ENCODE measurements at places on chromosomes 12 and 14.

- DNase-seq, result no peak
These were observed 44.6 kb downstream of the CACNA2D4 start for GRCh38 chr12:1873531-1874510.

- DNase-seq, result no peak
These were observed 48.0 kb upstream of the PDZRN4 start for GRCh38 chr12:41140117-41140516.

- no peak for DNase-seq
These were observed 18.4 kb downstream of the AKT1 start for GRCh38 chr14:104776961-104777807.

DNA sequence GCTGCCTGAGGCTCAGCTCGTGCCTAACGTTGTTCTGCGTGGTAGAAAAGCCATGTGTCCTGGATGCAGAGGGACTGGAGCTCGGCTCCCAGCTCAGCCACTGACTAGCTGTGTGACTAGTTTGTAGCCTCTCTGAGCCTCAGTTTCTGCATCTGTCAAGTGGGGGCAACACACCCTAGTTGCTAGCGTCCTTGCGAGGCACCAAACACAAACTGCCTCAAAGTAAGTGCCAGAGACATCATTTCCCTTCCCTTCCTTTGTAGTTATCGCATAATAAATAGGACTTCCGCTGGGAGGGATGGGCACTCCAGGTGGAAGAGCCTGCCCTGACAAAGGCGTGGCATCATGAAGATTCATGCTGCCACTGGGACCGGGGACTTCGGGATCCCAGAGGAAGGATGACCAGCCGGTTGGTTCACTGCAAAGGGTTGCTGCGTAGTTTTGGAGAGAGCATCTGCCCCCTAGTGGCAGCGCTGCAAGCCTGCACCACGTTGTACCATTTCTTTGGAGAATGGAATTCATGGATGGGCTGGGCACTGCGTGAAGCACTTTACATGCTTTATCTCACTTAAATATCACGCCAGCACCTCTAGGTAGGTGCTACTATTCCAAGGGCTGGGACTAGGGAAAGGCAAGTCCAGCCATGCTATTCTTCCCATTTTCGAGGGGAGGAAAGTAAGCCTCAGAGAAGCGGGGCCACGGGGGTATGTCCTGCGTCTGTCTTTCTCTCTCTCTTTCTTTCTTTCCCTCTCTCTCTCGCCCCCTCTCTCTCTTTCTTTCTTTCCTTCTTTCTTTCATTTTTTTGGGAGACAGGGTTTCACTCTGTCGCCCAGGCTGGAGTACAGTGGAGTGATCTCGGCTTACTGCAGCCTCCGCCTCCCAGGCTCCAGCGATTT is 4.6 kb downstream of the CCDC197 start:
- DNase-seq, result peak; percentile 16

GRCh38 chr12:80293759-80294158 is 150.3 kb upstream of the PTPRQ start:
- DNase-seq, result no peak

DNA sequence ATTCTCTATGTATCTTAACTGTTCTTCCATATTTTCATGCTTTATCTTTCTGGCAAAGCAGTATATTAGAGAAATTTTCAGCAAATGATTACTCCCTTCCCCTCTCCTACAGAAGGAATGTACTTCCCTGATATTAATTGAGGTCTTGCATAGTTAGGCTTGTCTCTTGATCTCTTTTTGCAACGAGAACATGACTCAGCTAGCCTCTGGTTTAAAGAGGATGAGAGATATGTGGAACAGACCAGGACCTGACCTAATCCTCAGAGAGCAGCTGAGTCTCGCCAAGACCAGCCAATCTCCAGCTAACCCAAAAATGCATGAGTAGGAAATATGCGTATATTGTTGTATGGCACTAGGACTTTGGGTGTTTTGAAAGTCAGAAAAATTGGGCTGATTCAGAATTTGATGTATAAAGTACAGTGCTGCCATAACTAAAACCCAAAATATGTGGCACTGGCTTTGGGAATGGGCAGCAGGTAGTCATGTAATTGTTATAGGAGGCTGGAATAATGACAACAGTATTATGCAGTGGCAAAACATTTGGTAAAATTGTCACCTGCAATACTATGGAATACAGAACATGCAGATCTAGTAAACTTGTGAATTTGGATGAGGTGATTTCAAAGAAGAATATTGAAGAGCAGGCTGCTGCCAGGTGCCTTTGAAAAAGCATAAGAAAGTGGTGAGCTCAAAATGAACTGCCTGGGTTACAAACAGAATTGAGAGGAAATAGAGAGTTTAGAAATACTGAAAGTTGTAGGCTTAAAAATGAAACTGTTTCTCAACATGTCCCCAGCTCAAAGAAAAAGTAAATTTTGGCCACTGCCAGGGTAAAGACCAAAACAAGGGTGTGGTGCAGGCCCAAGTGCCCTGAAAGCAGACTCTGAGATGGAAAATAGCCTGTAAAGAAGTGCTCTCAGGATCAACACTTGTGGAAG is 9.3 kb upstream of the USP15 start:
- DNase-seq, result no peak

- DNase-seq, result peak; percentile 29
These were observed 5.7 kb downstream of the WNT5B start for GRCh38 chr12:1634590-1635191.

- no peak for DNase-seq
These were observed 943.8 kb downstream of the TMTC2 start for GRCh38 chr12:83630526-83630925.

GRCh38 chr12:28618171-28618570 is 427.9 kb downstream of the CCDC91 start:
- DNase-seq, result no peak

GRCh38 chr14:90544971-90545370 is 148.1 kb downstream of the CALM1 start:
- no peak for DNase-seq

- no peak for DNase-seq
These were observed 130.4 kb downstream of the DICER1 start for GRCh38 chr14:95026851-95027463.

DNA sequence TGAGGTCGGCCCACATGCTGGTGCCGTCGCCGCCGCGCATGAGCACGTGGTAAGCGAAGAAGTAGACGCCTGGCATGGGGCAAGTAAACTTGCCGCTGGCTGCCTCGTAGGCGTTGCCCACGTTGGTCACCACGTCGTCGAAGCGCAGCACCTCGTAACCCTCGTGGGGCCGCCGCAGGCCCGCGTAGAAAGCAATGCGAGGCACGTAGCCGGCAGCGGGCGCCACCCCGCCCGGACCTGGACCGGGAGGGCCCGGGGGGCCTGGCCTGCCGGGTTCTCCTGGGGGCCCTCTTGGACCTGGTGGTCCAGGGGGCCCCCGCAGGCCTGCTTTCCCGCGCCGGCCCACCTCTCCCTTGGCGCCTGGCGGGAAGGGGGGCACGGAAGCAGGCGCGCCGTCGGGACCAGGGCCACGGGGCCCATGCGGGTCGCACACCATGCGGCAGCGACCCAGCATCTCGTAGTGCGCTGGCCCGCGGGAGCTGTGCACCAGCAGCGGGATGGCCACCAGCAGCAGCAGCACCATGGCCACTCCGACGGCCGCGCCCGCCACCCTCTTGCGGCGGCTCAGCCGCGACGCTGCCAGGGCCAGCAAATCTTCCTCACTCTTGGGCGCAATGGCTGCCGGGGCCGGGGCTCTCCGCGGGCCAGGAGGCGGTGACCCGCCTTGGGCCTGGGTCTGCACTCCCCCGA is 888 bp downstream of the C1QL4 start:
- no peak for DNase-seq

- no peak for DNase-seq
These were observed 968.6 kb downstream of the DIO2 start for GRCh38 chr14:79242666-79243065.

DNA sequence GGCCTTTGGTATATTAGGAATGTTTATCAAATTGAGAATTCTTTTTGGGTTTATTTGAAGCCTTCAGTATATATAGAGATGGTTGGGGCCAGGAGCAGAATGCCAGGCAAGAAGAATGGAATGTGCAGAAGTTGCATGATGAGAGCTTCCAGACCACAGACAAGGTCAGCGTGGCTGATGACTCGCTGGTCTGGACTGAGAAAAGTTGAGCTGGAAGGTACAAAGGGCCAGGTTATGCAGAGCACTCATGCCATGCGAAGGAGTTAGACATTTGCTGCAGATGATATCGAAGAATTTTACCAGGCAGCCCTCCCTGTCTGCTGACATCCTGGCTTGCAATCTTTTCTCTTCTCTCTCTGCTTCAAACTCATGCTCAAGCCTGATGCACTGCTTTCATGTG is 196.2 kb upstream of the ARHGAP5 start:
- DNase-seq, result no peak

GRCh38 chr14:69683971-69684370 is 72.6 kb downstream of the SUSD6 start:
- DNase-seq, result no peak

DNA sequence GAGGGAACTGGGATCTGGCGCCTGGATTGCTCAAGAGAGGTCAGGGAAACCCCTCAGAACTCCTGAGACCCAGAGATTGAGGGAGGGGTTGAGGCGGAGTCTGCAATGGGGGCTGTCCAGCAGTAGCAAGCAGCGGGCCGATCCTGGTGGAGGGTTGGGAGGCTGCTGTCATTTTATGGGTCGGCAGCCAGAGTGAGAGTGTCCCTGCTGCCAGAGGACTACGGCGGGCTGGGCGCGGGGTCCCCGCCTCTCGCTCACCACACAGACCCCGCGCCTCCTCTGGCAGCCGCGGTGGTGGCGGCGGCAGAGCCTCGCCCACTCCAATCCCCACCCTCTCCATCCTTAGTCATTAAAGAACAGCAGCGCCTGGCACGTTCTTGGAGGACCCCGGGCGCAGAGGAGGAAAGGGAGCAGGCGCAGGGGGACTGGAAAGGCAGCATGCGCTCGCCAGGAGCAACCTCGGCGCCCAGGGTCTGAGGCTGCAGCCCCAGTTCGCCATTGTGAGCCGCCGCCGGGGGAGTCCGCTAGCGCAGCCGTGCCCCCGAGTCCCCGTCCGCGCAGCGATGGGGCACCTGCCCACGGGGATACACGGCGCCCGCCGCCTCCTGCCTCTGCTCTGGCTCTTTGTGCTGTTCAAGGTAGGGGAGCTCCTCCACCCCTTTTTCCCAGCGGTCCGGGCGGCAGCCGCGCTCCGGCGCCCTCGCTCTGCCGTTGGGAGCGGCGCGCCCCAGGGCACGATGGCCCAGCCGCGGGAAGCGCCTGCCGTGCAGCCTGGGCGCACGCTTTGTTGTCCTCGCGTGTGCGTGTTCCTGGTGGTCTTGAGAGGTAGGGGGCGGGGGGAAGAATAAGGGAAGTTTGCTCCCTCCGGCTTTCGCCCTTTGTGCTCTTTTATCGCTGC is at the start of gene PTPRO:
TSS of gene PTPRO (plus strand) at position 345 of the 898 bp plus-strand sequence.
- DNase-seq, result no peak

DNA sequence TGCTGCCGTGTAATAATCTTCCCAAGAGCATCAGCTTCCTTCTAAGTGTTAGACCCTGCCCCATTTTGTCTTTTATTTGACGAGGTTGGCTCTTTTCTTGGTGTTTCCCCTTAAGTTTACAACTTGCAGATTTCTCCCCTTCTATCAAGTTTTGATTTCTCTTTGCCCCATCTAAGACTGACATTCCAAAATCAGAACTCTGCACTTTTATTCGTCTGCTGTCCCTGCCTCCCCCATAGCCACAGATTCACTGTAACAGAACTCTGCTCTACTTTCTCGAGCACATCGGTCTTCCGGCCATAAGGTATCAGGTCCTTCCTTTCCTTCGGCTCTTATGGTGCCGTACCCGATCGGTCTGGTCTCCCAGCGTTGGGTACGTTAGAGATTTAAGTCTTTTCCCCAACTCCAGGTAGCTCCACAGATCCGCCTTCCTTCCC is 563 bp downstream of the DCP1B start:
- DNase-seq, result no peak

- no peak for DNase-seq
These were observed 57.4 kb upstream of the PPP2R5C start for GRCh38 chr14:101704140-101704539.

DNA sequence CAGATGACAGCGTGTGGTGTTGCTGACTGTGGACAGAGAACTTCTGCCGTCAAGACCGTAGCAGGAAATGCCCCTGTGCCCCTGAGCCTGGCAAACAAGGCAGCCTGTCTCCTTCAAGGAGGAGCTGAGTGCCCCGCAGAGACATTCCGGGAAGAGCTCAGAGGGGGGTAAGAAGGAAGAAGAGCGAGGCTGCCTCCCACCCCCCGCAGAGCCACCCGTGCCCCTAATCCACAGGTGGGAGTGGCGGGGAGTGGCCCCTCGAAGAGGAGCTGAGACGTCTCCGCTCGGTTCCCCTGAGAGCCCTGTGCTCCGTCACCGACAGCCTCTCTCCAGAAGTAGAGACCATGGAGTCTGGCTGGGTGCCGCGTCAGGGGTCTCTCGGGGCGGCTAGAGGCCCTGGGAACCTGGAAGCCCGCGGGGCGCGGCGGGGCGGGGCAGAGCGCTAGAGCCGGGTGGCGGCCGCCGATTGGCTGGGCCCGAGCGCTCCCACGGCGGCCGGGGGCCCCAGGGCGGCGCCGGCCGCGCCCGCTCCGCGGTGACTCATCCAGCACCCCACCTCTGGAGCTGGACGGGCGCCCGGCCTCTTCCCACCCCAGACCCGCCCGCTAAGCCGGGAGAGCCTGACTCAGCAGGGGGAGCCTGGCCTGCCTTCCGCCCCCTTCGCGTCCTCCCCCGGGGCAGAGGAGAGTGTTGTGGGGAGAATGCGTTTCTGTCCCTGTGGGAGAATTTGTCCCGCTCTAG is 25.2 kb upstream of the KRT78 start:
- peak; percentile 37 for DNase-seq

GRCh38 chr12:63416788-63417187 is 251.5 kb downstream of the DPY19L2 start:
- DNase-seq, result no peak

GRCh38 chr14:22560662-22561365 is 28.2 kb downstream of the DAD1 start:
- DNase-seq, result no peak

- no peak for DNase-seq
These were observed 9.5 kb downstream of the EMP1 start for GRCh38 chr12:13205809-13206559.

- DNase-seq, result no peak
These were observed 189.5 kb downstream of the MED13L start for GRCh38 chr12:116087962-116088361.

DNA sequence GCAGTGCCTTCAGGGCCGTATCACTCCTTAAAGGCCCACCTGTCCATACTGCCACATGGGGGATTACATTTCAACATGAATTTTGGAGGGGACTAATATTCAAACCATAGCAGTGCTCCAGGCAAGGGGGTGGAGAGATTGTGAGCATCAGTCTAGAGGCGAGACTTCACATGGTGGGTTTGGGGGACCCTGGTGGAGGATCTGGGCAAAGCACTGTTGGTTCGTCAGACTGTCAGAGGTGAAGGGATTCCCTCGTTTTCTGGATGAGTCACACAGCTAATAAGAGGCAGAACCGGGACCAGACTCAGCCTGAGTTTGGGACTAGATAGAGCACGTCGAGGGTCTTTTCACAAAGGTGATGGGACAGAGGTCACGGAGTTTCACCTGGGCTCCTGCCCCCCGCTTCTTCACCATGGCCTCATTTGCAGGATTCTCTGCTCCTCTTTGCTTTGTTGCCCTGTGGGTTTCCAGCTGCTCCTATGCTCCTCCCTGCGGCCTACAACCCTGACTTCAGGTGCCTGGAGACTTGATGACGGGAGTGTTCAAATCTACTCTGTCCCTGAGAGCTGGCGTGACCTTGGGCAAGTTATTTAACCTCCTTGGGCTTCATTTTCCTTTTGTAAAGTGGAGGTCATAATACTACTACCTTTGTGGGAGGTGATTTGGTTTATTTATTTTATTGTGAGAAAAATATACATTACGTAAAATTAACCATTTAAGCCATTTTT is 41.5 kb downstream of the TEAD4 start:
- no peak for DNase-seq

GRCh38 chr12:53670971-53671370 is 4.9 kb downstream of the ATP5MC2 start:
- DNase-seq, result no peak
